ENCODE measurements at places on chromosomes 3 and 15.

DNA sequence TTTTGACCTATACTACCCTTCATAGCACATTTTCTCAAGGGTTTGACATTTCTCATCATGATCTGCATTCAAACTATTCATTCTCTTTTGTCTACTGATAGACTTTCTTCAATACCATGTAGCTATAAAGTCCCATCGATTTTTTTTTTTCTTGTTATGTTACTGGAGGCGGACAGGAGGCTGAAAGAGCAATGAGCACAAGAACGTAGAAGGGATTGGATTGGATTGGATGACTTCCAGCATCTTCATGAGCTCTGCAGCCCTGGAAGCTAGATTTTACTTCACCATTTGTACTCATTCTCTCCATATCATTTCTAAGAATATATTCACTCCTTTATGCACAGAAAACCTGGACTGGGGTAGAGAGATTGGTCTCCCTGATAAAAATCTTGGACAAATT, 43.2 kb downstream of the DUT start:
- no peak for DNase-seq

GRCh38 chr3:66106788-66107187, 68.1 kb upstream of the MAGI1 start:
- no peak for DNase-seq

GRCh38 chr3:47705391-47705790, 76.3 kb downstream of the SMARCC1 start:
- DNase-seq = no peak

- no peak for DNase-seq
Measured at GRCh38 chr3:181886676-181887075, 175.0 kb downstream of the SOX2 start.

GRCh38 chr15:92288755-92289154, 104.9 kb upstream of the ST8SIA2 start:
- DNase-seq = no peak

GRCh38 chr3:111352585-111352984, 189.4 kb upstream of the CD96 start:
- DNase-seq = no peak

DNA sequence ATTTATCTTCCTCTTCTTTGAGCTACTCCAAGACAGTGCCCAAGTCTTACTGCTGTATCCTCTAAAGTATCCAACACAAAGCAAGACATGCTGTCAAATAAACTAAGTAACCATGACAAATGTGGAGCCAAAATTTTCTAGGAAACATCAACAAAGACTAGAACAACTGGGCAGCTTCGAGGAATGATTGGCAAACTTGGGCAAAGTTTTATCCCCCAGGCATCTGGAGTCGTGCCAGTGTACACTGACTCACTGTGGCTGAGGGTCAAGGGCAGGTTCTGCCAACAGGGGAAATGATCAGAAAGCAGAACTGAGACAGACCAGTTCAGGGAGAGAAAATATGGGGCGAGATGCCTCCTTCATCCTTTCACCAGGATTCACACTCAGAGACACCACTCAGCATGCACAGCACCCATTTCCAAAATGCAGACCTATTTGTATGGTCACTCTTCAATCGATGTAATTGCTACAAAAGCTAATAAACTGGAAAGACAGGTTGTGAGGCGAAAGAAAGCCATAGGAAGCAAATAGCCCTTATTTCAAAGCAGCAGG, 65.8 kb downstream of the MB21D2 start:
- DNase-seq = no peak

- DNase-seq = no peak
Measured at GRCh38 chr3:123688241-123688747, 103.4 kb upstream of the HACD2 start.

GRCh38 chr3:168362661-168363247, 267.0 kb upstream of the GOLIM4 start:
- DNase-seq = no peak

GRCh38 chr15:78225783-78226541, 8.4 kb downstream of the ACSBG1 start:
- no peak for DNase-seq

DNA sequence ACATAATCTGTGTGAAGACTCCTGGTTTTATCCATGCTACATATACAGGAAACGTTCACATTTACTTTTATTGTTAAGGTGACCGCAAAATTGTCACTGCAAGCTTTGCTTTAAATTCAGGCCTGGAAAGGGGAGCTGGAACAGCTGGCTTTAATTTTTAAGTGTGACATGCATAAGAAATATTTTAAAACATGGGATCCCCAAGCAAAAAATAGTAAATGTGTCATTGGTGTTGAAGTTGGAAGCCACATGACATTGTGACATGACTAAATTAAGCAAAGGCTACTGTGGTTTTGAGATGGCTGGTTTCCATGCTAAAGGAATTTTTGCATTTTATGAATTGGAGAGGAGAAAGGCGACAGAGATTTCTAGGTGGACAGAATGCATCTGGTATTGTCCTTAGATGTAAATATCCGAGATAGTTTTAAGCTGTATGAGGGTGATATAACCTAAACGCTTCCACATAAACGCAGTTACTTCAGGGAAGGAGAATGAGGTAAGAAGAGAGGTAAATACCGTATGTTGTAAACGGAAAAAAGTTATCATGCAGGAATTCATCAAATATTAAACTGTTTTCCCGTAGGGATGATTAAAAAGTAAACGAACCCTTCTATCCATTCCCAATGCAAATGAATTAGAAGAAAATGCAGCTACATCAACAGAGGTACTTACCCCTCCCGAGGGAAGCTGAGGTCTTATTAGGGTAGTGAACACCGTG, 927 bp upstream of the FYTTD1 start:
- no peak for DNase-seq

Measured in stimulated activated CD4-positive, alpha-beta T cell treated with anti-CD3 and anti-CD28 coated beads, Interleukin-4, amount 100 ng/mL, for 4 hours (primary cell).